Stimulated activated CD4-positive, alpha-beta T cell treated with anti-CD3 and anti-CD28 coated beads, Interleukin-2, amount 100 ng/mL, for 24 hours (primary cell): ENCODE measurements at places on chromosomes 4 and X.

GRCh38 chrX:112025753-112026152 is 56.8 kb downstream of the TRPC5 start:
- DNase-seq: no peak

GRCh38 chr4:102328045-102328444 is 17.2 kb downstream of the SLC39A8 start:
- DNase-seq: no peak

DNA sequence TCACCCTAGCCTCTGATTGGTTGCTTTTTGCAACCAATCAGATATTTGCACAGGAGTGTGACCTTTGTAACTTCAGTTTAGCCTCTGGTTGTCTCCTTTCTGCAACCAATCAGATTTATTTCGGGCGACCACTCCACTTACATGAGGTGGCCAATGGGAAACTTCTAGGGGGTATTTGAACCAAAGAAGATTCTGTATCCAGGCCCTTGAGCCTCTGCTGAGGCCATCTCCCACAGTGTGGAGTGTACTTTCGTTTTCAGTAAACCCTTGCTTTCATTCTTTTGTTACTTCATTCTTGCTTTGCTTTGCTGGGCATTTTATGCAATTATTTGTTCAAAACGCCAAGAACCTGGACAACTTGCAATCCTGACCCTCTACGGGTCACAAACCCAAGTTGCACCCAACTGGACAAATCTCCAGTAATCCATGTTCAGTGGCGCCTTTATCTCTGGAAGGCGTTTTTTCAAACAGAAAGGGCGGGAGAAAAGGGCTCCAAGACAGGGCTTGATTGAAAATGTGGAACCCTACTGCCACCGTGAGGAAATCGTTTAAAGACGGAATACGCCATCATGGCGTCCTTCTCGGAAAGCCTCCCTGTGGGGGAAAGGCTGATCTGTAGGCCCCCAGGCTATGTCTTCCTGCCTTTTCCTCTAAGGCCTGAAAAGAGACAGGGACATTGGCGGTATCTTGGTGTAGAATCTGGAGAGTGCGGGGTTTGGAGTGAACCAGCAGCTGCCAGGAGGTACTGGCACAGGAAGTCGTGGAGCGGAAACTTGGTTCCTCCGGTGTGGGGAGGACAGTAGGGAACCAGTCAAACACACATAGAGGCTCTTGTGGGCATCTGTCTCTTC is 184.6 kb downstream of the OR13H1 start:
- no peak for DNase-seq

GRCh38 chr4:124713185-124713592 is 657 bp upstream of the ANKRD50 start:
- no peak for DNase-seq

DNA sequence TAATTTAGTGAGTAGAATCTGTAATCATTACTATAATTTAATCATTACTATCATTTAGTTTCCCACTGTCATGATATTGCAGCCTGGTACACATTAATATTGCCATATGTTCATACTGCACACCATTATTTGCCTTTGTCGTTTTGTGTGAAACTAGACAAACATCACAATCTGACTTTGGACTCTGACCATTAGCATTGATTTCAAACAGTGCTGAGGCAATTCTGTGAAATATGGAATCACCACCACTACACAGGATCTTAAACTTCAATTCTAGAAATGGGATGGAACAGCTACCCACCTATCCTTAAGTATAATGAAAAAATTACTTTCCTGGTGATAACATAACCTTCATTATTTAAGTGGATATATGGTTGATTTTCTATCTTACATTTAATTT is 98.3 kb downstream of the SORBS2 start:
- DNase-seq: no peak

GRCh38 chrX:37986893-37987292 is 19.5 kb upstream of the SYTL5 start:
- DNase-seq: no peak

- DNase-seq: no peak
Measured at GRCh38 chr4:5143940-5144339, 92.7 kb downstream of the STK32B start.
